HS-5 (cell line): ENCODE measurements at places on chromosomes 13 and 19.

DNA sequence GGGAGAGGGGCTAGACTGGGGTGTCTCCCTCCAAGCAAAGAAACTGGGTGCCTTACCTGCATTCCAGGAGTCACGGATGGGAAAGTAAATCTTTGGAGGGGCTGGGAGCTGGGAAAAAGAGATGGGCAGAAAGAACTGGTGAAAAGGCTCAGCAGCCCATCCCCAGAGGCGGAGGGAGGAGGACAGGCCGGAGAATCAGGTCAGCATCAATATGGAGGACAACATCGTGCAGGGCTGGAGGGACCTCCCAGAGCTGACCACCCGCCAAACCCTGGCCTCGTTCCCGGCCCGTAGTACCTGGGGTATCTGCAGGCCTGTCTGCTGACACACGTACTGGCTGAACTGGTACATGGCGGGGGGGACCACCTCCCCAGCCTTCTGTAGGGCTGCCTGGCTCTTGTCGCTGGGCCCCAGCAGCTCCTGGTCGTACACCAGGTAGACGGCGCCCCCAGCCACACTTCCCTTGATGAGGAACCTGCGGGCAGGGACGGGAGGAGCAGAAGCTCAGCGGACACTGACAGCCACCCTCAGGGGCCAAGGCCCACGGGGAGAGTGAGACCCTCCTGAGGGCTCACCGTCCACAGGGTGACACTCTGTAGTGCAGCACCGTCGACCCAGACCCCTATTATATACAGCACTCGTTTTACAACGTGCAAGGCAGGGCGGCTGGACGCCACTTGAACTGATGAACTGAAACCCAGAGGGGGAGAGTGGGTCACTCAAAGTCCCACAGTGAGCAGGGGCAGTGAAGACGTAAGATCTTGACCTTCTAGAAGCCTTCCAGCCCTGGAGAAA is 830 bp downstream of the MICOS13 start:
- no peak for DNase-seq

DNA sequence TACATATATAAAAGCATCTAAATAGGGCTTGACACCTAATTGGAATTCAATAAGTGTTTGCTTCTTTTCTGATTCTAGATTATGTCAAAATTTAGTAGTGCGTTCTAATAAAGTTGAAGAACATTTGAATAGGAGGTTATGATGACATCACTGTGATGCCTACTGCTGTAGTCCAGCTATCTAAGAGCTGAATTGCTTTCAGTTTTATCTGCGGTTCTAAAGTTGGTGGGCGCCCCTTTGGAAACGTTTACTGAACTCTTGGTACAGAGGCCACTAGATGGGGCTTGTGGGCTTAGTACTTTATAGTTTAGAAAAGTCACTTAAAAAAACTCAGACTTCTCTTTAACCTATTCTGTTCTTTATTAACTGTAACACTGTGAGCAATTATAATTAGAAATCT is 776.9 kb downstream of the GPC5 start:
- no peak for DNase-seq

- no peak for DNase-seq
Observed at GRCh38 chr19:14582894-14583340, at the start of gene CLEC17A. TSS of gene CLEC17A (plus strand) at chr19:14583084. CDS start at chr19:14583161, 77 bp downstream.

DNA sequence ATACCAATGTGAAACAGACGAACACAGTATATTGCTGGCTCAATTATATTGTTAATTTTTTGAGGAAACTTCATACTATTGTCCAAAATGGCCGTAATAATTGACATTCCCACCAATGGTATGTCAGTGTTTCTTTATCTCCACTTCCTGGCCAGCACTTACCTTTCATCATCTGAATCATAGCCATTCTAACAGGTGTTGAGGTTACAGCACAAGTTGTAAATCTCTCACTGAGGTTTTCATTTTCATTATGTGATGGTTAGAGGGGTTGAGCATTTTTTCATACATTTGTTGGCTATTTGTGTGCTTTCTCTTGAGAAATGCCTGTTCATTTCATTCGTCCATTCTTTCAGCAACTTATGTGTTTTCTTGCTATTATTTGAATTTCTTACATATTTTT is 824.0 kb downstream of the UQCRFS1 start:
- no peak for DNase-seq

DNA sequence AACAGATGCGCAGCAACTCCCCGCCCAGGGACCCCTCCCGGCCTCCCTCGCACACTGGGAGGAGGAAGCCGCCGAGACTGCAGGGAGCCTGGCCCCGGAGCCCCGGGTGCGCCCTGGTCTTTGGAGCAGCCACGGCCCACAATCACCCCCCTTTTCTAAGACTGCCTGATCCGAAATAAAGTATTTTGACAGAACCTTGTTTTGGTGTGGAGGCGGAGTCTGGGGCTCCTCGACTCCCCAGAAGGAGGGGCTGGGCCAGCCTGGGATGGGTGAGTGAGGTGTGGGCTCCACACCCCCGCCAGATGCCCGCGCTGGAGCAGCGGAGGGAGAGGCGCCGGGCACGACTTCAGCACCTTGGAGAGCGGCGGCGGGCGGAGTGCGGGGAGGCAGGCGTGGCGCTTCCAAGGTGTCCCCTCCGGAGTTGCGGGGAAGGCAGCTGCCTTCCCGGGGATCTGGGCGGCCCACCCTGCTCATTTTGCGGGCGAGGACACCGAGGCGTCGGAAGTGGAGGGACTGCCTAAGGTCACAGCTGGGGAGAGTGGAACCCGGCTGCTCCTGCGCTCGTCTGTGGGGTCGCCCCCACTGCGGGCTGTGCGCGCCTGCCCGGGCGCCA is 9.4 kb downstream of the SIRT6 start:
- DNase-seq = no peak

- DNase-seq = no peak
Observed at GRCh38 chr13:35127466-35127865, 185.4 kb downstream of the NBEA start.

DNA sequence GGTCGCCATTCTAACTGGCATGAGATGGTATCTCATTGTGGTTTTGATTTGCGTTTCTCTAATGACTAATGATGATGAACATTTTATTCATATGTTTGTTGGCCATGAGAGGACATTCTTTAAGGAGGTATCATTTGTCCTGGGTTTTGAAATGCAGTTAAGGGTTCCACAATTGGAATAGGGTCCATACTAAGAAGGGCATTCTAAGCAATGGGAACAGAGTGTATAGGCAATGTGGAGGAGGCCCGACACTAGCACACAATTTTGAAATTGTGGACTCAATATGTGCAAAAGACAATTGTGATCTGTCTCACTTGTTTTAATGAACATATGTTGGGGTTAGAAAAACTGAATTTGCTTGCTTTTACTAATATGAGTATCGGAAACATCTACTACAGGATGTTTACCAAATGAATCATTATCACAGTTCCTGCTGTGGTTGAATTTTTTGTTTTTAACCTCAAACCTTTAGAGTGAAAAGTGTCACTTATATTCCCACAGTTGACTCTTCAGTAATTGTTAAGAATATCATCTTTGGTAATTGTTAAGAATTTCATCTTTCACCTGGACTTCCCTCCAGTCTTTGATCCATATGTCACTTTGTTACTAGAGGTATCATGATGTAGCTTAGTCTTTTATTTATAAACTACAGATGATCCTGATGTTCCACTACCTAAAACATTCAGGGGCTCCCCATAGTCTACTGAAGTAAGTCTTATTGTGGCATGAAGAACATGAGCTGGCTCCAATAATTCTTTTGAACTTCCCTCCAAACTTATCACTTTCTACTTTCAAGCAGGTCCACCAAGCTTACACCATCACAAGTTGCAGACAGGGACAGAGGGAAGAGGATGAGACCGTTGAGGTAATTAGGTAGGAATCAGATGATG is 109.7 kb upstream of the KLF12 start:
- DNase-seq = peak; percentile 71

DNA sequence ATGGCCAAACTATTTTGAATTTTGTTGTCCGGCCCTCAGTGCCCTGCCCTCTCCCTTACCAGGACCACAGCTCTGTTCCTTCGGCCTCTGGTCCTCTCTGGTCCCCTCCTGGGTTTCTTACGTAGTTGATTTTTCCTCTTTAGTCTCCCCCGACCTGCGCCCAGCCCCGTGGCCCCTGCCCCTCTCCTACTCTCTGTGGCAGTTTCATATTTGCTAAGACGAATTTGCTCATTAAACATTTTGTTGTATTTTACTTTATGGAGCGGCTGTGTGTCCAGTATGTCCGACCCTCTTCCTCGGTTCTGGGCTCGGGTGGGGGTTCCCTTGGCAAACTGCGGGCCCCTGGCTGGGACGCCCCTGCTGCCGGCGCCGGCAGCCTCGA is 576 bp upstream of the EPN1 start:
- no peak for DNase-seq

DNA sequence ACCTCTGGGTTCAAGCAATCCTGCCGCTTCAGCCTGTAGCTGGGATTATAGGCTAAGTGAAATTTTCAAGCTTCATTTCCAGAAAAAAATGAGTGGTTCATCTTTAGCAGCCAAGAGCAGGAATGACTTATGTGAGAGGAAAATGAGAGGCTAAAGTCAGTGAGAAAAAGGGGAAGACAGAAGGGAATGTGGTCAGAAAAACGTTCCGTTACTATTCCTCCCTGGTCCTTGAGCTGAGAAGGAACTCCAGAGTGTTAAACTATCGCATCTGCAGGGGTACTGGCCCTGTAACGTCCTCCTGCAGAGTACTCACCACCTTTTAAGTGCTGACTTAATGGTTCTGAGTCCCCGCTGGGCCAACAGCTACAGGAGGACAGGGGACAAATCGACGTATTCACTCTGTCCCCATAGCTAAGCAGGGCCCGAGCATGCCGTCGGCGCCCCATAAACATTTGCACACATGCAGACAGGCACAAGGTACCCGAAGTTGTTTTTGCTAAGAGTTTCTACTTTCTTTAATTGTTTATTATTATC is 88.1 kb downstream of the FLT1 start:
- no peak for DNase-seq

DNA sequence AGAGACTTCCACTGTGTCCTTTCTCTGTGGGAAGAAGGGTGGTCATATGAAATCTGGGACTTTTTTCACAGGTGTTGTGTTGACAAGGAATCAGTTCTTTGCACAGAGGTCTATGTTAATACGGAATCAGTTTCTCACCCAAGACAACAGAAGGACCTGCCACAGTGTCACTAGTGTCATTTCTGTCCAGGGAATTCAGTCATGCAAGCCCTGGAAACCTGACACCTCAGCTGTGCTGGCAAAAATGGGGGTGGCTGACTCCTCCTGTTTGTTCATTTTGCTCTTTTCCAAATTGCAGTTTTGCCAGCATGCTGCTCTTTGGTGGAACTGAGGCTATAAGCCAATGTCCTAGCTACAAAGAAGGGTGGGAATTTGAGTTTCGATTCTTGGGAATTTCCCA is 49.8 kb upstream of the ESD start:
- no peak for DNase-seq
